ENCODE measurements at places on chromosomes 7 and 10. TPM values are rescaled to one million over a fixed set of nuclear protein-coding genes. Genes with fewer than 3 reads are reported as not detected.
A peak's percentile ranks its signal among the peaks of the same experiment; 100 is the strongest.

GRCh38 chr10:115129752-115130151, 36.6 kb downstream of the ATRNL1 start:
- H3K27ac ChIP-seq, result no peak overlapping the region
- DNase-seq, result peak; percentile 34
- no peaks in the 10 kb centered on the region for H3K4me1 ChIP-seq
- no peaks in the 10 kb centered on the region for H3K36me3 ChIP-seq
- H3K27me3 ChIP-seq, result no peaks in the 10 kb centered on the region
- H3K4me3 ChIP-seq, result no peak overlapping the region

DNA sequence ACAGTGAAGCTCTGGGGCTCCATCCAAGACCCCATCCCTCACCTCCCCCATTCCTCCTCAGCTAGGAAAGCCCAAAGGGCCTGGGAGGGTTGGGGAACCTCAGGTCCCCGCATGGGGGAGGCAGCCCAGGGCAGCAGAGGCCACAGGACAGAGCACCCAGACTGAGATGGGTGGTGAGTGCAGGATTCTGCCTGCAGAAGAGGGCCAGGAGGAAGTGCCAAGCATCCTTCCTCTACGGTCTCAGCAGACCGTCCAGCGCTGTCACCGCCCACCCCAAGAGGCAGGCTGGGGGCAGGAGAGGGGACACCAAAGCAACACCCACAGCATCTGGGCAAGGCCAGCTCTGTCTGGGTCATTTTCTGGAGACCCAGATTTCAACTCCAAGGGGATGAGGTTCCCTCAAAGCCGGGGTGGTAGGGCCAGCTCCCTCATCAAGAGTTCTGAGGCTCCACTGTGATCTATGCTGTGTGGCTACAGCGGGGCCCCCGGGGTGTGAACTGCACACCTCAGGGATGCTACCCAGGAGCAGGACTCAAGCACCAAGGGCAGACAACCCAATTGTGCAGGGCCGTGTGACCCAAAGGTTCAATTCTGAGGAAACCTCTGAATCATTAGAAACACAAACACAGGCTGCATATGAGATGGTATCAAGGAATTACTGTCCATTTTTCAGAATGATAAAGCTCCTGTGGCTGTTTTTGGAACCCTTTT, 46.8 kb downstream of the CAMK2B start:
- H3K27ac ChIP-seq, result no peak overlapping the region
- H3K36me3 ChIP-seq, result no peaks in the 10 kb centered on the region
- no peak for DNase-seq

- no peak overlapping the region for H3K27ac ChIP-seq
Measured at GRCh38 chr7:66421830-66422475, 206.7 kb upstream of the KCTD7 start.

SHH gene
- 0.89 TPM for polyA plus RNA-seq

- H3K4me1 ChIP-seq, result no peaks in the 10 kb centered on the region
- no peaks in the 10 kb centered on the region for H3K27me3 ChIP-seq
- H3K4me3 ChIP-seq, result no peak overlapping the region
- no peak overlapping the region for H3K27ac ChIP-seq
- DNase-seq, result no peak
- H3K36me3 ChIP-seq, result peaks cover 11% of the 10 kb centered on the region
Measured at GRCh38 chr7:51175316-51175991, 141.2 kb downstream of the COBL start.

DNA sequence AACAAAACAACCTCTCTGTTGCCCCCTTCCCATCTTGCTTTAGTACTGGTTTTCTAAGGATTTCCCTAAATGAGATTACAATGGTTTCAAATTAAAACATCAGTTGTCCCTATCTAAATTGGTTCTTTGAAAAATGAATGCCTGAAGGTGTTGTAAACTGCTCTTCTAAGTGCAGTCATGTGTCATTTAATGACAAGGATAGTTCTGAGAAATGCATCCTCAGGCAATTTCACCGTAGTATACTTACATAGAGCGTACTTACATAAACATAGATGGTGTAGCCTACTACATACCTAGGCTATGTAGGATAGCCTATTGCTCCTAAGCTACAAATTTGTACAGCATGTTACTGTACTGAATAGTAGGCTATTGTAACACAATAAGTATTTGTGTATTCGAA, 278.1 kb downstream of the MAGI2 start:
- H3K27me3 ChIP-seq, result no peaks in the 10 kb centered on the region
- H3K27ac ChIP-seq, result no peak overlapping the region
- no peaks in the 10 kb centered on the region for H3K36me3 ChIP-seq
- no peaks in the 10 kb centered on the region for H3K4me1 ChIP-seq
- H3K4me3 ChIP-seq, result no peak overlapping the region
